Kidney (tissue), 22 donors: ENCODE measurements at places on chromosomes 6 and 20. TPM values are rescaled to one million over a fixed set of nuclear protein-coding genes. Genes with fewer than 3 reads are reported as not detected.

GRCh38 chr6:30727920-30728553, 7.9 kb downstream of the TUBB start:
- DNase-seq: no peak

- DNase-seq: no peak
These were observed 662.4 kb upstream of the EYS start for GRCh38 chr6:66369407-66369806.

DNA sequence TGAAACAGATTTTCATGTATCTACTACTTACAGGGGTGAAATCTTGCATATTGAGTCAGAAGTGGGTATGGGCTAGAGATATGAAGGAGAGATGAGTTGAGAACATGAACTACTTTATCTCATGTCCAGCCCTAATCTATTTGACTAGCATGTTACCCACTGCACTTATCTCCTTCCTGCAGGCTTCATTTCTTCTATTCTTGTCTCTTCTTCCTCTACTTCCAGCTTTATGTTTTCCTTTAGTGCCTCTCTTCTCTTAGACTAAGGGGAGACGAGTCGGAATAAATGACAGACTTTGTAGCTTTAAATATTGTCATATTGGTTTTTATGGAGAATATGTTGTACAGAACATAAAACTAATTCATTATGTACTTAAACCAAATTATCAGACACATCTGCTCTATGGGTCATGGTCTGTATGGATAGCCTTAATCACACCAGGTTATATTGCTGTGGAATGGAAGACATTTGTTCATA, 5.3 kb downstream of the RAB32 start:
- no peak for DNase-seq

DNA sequence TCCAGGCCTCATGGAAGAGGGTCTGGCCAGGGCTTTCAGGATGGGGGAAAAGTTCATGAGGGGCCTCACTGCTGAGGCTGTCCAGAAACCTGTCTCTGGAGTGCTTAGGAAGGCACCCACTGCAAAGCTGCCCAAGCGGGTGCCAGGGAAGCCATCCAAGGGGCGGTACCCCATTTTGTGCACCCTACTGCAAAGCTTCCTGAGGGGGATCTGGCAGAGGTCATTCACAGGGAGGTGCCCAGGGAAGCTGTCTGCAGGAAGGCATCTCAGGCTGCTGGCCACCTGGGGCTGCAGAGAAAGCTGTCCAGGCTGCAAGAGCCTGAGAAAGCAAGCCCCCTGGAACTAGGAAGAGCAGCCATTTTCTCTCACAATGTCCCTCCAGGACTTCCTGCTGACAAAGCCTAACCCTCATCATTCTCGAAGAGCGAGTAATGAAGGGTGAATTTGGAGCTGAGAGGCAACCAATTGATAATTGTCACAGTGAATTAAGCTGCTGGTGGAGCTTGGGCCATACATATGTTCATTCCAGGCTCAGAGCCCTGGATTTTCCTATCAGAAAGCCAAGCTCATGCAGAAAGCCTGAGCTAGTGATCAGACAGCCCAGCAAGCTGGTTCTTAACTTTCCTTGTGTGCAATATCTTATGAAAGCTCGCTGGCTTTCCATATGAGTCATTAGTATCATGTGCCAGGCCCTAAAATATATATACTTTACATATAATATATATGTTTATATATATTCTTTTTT, 62.2 kb upstream of the SLC22A16 start:
- DNase-seq: no peak

DNA sequence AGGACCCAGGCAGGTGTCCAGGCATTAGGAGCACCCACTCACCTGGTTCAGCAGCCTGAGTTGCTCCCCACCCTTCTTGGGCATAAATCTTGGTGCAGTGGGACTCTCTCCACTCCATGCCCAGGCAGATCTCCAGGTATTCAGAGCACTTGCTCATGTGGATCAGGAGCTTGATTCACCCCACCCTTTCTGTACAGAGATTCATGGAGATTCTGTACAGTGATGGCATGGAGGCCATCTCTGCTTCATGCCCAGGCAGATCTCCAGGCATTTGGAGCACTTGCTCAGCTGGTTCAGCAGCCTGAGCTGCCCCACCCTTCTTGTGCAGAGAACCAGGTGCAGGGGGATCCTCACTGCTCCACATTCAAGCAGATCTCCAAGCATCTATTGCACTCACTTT, 44.1 kb downstream of the BEND6 start:
- no peak for DNase-seq

DNA sequence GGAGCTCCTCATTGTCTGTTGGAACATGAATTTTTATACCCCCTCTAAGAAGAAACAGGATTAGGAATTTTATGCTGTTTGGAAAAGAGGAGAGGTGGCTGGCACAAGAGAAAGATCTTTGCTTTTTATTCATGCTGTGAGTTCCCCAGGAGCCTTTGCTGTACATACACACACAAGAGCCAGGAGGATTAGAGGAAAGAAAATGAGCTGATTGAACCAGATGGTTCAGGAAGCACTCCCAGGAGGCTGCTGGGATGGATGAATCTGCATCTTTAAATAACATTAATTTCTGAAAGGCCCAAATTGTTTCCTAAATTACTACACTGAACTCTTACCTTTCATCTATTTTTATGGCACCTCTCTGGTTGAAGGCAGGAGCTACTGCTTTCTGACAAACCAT, 20.1 kb upstream of the TCP11 start:
- DNase-seq: no peak

- DNase-seq: no peak
These were observed 590 bp downstream of the C20orf204 start for GRCh38 chr20:64036346-64037198.

DNA sequence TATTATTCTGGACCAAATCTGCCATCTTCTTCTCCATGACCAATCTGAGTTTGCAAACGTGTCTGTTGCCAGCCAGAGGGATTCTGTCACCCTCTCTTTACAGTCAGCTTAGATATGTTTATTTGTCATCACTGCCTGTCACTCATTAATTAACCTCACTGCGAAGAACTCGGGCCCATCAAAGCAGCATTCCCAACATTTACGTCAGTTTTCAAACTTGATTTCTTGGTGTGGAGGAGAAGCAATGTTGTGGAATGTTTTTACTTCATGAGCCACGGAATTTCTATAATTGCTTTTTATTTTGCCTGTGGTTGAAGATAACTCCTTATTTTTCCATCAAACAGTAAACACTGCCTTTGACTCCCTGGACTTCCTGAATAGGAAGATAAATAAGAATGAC, 91.8 kb upstream of the CNKSR3 start:
- no peak for DNase-seq

NKAIN4 gene
- total RNA-seq: 29.7 TPM

FUT9 gene
- total RNA-seq: 0.13 TPM

REM1 gene
- 2.5 TPM for total RNA-seq

DNA sequence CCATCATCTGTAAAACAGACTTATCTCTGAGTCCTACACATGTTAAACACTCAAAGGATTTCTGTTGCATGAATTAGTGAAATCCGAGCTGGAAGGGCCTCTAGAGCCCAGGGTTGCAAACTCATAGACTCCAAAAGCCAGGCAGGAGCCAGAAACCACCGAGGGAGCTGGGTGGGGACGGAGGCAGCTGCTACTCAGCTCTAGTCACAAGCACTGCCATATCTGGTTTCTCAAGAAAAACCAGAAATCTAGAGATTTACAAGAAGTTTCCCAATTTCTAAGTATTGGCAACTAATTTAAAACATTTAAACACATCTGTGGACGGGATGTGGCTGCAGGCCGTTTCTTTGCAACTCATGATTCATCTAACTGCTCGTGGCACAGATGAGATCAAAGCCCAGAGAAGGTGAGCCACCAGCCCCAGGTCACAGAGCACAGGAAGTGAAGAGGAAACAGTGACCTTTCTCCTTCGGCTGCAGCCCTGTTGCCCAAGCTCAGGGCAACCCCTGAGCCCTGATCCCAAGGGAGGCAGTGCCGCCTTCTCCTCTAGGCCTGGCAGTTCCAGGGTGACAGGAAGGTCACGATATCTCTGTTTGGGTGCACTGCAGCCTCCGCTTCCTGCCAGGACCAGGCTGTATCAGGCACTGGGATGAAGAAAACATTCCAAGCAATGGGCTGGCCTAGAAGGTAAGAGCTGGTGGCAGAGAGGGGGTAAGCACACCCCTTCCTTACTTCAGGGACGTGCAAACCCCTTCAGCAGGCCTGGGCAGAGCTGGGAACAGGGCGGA, 26.4 kb upstream of the PTGIS start:
- no peak for DNase-seq

- DNase-seq: peak; percentile 8
These were observed 16.4 kb upstream of the MAS1 start for GRCh38 chr6:159874435-159874834.

IBTK gene
- total RNA-seq: 38.4 TPM

DNA sequence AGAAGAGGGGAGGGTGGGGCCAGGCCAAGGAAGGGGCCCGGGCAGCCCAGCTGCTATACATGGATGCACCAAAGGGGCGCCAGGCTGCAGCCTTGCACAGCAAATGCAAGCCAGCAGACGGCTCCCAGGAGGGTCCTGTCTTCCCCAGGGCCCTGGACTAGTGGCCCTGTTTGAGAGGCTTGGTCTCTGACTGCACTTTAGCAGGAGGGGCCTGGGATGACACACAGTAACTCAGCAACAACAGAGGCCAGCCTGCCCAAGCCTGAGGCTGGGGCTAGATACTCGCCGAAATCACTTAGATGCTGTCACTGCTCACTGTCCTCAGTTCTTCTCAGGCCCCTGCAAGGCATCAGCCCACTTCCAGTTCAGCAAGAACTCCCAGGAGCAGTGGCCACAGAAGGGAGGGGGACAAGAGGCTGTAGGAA, 73.5 kb downstream of the TRAM2 start:
- DNase-seq: no peak
